ENCODE measurements at places on chromosomes 6 and 20.

- no peak for DNase-seq
Measured at GRCh38 chr20:58677079-58677604, 15.5 kb upstream of the NPEPL1 start.

DNA sequence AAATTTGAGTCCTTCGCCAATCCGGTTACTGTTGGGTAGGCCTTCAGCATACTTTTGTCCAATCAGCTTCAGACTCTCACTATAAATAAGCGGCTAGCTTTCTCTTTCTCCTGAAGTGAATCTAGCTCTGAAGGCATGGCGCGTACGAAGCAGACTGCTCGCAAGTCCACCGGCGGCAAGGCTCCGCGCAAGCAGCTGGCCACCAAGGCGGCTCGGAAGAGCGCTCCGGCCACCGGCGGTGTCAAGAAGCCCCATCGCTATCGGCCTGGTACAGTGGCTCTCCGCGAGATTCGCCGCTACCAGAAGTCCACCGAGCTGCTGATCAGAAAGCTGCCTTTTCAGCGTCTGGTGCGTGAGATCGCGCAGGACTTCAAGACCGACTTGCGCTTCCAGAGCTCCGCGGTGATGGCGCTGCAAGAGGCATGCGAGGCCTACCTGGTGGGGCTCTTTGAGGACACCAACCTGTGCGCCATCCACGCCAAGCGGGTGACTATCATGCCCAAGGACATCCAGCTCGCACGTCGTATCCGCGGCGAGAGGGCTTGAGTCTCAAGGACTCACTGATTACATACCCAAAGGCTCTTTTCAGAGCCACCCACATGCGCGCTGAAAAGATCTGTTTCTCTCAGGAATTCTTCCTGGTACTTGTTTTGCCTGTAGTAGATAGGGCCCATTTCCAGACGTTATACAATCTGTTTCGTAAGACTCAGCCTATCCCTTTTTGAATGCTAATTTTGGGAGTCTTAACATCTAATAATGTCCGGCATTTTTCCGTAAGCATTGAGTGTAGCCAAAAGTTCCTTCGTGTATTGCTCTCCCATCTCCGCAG lies 102.0 kb downstream of the OR2B2 start:
- peak; percentile 97 for DNase-seq

DNA sequence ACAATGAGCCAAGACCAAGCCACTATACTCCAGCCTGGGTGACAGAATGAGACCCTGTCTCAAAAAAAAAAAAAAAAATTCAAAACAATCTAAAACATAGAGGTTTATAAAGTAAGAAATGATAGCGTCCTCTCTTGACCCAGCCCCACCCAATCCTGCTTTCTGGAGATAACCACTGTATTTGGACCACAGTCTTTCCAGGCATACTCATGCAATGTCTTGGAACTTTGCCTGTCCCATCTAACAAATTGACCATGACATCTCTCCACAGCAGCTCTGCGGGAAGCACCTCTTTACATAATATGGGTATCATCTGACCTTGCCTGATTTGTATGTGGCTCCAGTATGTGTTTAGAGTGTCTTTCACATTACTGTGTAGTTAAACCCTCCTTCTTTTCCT lies 9.1 kb upstream of the SHLD1 start:
- no peak for DNase-seq

- no peak for DNase-seq
Measured at GRCh38 chr6:20839630-20840029, 305.4 kb downstream of the CDKAL1 start.

- no peak for DNase-seq
Measured at GRCh38 chr6:70314296-70314695, 11.4 kb upstream of the COL9A1 start.

- no peak for DNase-seq
Measured at GRCh38 chr6:125809570-125810170, 18.9 kb downstream of the NCOA7 start.

DNA sequence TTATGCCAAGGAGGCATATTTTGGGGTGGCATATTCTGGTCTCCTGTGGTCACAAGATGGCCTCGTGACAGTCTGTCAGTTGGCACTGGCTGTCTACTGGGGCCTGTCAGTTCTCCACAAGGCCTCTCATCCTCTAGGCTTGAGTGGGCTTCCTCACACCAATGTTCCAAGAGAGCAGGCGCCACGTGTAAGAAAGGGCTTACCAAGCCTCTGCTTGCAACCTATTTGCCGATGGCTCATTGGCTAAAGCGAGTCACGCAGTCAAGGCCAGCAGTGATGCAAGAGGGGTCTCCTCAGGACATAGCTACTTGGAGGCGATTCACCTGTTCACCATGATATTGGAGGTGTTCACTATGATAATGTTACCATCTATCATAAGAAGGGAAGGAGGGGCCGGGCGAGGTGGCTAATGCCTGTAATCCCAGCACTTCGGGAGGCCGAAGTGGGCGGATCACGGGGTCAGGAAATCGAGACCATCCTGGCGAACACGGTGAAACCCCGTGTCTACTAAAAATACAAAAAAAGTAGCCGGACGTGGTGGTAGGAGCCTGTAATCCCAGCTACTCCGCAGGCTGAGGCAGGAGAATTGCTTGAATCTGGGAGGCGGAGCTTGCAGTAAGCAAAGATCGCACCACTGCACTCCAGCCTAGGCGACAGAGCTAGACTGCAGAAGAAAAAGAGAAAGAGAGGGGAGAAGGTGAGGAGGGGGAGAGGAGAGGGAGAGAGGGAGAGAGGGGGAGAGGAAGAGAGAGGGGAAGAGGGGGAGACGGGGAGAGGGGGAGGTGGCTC lies 35.3 kb downstream of the C6orf52 start:
- no peak for DNase-seq

GRCh38 chr6:125810445-125810844 lies 19.7 kb downstream of the NCOA7 start:
- no peak for DNase-seq

DNA sequence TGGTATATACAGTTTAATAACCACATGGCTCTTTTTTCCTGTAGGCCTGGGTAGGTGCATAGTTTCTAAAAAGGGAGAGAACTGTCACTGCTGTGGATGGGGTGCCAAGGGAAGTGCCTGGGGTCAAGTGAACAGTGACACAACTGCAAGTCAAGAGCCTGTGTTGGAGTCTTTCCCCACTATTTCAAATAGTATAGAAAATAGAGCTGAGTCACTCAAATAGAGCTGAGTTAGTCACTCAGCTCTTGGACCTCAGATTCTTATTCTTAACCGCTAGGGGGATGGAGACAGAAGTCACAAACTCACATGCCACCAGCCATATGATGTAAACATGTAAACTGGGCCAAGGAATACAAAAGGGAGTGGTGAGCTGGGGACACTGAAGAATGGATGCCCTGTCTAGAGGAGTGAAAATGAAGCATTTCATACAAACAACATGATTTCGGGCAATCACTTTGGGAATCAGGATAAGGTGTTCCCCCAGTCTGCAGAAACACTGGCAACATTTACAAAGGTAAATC lies 2.1 kb downstream of the NQO2 start:
- peak; percentile 78 for DNase-seq

DNA sequence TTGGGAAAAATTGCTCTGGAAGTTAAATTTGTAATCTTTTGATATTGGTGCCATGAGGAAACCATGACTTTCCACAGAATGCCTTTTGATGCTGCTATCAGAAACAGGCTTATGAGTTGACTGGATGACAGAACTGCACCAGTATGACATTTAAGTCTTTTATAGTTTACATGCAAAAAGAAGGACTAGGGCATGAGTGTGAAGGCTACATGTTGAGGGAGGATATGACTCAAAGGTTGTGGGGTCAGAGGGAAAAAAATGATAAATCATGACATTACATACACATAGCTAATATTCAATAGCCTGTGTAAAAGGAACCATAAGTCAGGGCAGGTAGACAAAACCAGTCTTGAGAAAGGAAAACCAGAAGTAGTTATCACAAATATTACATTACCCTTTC lies 182.2 kb downstream of the COL12A1 start:
- DNase-seq, result peak; percentile 26

DNA sequence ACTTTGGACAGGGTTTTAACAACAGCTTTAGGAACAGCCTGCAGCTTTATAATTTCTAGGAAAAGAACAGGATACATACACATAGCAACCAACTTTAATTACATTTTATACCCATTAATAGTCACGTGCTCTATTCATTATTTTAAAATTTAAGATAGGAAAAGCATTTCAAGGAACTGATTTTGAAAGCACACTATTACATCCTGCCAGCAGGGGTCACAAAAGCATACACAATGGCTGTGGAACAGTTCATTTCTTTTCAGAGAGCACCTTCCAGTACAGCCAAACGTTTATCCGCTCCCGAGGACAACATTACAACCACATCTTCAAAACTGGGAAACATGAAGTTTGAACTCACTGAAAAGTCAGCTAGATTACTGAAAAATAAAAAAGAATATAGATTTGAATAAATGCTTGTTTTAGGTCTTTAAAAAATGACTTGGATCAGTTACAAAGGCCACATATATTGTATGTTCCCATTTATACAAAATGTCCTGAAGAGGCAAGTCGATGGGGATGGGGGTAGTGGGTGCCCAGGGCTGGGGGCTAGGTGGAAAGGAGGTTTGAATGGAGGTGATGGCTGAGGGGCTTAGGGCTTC lies 104.6 kb upstream of the EXOC2 start:
- DNase-seq, result peak; percentile 43

- DNase-seq, result no peak
Measured at GRCh38 chr6:38687043-38687353, 15.9 kb downstream of the GLO1 start.

DNA sequence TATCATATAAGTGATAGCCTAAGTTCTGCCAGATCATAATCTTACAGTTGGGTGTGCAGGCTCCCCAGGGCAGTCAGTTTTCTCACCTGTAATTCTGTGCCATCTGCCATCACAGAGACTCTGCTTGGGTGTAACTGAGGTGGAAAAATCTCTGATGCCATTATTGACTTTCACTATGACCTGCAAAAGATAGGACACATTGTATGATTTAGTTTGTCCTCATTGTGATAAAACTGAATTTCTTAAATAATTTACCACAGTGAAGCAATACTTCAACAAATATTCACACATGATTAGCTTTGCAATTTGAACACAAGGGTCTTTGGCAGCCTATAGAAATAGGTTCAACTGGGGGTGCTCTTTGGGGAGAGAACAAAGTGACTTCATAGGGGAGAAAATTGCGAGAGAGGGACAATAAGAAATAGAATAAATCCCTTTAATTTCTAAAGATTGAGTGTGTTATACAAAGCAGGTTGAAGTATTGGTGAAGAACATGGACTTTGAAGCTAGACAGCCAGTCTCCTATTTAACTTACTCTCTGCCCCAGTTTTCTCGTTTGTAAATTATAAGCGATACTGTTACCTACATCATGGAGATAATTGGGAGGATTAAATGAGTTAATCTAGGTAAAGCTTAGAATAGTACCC lies 27.3 kb downstream of the FAM229B start:
- no peak for DNase-seq

- DNase-seq, result no peak
Measured at GRCh38 chr6:78489874-78490273, 377.5 kb upstream of the IRAK1BP1 start.

DNA sequence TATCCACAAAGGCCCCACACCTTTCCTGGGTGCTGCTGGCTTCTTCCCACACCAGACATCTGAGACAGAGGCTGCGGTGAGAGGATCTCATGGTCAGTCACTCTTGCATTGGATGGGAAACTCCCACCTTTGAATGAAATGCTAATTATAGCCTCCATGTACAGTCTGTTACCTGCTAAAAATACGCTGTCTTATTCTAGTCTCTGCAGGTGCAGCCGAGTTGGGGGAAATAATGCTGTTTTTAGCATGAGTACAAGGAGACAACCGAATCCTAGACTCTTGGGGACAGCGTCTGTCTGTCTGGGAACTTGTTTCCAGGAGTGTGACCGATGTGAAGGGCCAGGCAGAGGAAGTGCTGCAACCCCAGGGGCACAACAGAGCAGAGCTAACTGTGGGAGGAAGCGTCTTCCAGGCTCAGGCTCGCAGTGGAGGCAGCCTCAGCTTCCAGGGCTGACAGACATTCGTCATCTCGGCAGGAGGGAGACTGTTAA lies 286.2 kb downstream of the PREX1 start:
- no peak for DNase-seq

DNA sequence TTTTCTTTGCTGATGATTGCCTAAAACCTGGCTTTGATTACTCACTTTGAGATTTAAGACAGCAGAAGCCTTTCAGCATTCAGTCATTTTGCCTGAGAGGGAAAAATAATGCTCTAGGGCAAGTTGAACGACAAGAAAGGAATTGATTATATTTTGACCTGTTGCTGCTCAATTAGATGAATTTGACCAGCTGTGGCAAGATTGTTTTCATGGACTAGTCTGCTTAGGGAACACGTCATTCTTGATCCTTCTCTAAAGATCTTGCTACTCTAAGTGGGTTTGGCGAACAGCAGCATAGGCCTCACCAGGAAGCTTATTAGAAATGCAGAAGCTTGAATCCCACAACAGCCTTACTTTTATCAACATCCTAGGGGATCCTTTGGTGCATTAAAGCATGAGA lies 59.7 kb upstream of the PHACTR1 start:
- peak; percentile 27 for DNase-seq

- peak; percentile 2 for DNase-seq
Measured at GRCh38 chr6:90896075-90896547, 309.2 kb upstream of the MAP3K7 start.

DNA sequence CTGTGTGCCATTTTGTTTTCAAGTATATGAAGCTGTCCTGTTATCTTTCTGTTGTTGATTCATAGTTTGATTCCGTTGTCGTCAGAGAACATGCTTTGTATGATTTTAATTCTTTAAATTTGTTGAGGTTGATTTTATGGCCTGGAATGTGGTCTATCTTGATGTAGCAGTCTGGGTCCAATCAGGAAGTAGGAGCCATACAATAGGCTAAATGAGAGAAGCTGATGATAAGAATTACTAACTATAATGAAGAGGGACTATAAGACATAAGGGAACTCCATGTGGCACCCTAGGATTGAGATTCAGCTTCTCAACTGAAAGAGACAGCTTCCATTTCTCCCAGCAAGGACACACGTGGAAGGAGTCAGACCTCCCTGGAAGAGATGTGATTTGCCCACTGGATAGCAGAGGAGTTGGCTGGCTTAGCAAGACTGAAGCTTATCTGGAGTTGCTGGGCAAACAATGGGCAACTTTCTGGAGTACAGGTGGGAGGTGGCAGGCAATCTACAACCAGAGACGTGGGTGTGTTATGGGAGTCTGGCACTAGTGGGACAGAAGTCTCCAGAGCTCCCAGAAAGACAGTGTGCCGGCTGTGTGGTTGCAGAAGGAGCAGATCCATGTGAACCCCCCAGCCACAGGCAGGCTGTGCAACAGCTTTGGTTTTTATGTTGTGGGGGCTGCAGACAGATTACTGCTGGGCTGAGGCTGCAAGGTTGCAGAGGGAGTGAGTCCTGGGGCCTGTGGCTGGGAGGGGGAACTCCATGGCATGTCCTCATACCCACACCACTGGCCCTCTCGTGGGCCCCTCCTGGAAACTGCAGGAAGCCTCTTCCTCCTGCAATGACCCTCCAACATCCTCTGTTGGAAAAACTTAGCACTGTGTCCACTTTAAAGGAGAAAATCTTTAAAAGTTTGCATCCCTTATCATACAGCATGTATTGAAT lies 7.1 kb downstream of the ZNF831 start:
- DNase-seq, result no peak

GRCh38 chr6:151721671-151722070 lies 85.8 kb upstream of the ESR1 start:
- DNase-seq, result peak; percentile 6

- no peak for DNase-seq
Measured at GRCh38 chr6:79964607-79965081, 17.3 kb upstream of the ELOVL4 start.

All from fibroblast of skin of abdomen (primary cell).